NCI-H1436 (cell line): ENCODE measurements at places on chromosomes 16 and 17.
A peak's percentile ranks its signal among the peaks of the same experiment; 100 is the strongest.

- no peak for DNase-seq
Observed at GRCh38 chr16:90002759-90003158, 16.5 kb downstream of the DBNDD1 start.

DNA sequence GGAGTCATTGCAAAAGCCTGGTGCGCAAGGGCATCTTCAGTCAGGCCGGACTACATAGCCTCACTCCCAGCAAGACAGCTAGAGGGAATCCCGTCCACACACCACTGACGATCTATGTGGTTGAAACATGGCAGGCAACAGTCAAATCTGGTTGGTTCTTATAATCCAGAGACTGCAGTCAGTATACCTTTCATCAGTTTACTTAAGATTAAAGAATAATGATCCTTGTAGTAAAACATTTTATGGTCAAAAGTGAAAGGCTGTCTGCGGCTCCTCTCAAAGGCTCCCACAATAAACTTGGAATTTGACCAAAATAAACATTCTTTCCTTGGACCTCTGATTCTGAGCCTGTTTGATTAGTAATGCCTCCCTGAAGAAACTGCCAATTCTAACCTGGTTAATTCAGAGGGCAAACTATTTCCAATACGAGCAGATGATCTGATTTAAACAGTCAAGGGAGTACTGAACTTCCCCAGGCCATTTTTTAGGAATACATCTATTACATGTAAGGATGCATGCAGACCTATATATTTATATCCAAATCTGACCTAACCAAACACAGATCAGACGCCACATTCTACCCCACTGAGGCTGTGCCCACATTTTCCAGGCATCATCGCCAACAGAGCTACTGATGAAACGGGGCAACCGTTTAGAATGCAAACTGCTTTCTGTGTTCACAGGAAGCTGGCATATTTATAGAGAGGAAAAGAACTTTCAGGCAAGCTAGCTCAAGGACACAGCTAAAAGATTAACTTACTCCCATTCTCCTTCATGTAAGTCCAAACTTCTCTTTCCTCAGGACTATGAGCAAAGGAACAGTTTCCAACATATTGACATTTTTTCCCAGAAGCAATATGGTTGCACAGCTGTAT lies 15.3 kb upstream of the TXNDC11 start:
- DNase-seq, result no peak

DNA sequence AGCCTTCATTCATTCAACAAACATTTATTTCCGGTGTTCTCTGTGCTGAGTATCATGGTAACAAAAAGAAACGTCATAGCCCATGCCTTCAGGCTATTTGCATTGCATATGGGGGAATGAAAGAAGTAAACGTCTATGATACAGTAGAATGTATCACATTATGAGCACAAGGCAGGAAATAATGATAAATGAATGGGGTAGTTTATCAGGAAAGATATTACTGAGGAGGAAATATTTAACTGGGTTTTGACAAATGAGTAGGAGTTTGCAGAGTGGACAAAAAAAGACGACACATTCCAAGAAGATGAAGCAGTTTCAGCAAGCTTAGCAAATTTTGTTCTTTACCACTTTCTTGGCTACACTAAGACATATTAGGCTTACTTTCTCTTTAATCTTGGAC lies 1.3 kb upstream of the KRTAP4-7 start:
- DNase-seq, result no peak

DNA sequence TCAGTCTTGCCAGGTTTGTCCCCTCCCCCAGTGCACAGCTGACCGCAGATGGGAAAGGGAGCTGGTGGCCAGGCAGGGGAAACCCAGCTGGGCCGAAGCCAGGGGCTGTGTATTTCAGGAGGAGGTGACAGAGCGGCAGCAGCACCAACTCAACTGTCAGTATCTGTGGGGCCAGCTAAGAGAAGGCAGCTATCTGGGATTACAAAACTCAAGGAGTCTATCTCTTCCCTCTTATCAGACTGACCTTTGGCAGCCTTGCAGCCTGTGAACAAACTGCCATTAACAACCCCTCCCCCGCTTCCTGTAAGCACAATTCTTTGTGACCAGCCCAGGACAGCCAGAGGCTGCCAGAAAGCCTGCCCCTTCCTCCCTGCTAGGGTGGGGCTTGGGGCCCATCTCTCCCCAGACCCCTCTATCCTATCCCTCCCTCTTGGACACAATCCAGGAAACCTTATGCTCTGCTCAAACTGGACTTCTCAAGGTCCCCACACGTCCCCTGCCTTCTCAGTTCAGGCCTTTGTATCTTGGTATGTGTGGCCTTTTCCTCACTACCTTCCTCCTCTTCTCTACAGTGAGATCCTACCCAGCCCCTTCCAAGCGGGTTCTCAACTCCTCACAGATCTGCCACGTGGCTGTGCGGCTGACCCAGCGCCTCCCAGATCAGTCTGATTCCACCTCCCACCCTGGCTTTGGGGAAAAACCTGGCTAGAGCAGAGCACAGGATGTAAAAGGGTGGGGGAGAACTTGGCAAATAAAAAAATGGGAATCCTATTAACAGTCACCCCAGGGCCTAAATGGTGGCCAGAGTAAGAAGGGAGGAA lies 10.5 kb downstream of the ST3GAL2 start:
- no peak for DNase-seq

GRCh38 chr16:78183437-78184237 lies 84.2 kb downstream of the WWOX start:
- no peak for DNase-seq

DNA sequence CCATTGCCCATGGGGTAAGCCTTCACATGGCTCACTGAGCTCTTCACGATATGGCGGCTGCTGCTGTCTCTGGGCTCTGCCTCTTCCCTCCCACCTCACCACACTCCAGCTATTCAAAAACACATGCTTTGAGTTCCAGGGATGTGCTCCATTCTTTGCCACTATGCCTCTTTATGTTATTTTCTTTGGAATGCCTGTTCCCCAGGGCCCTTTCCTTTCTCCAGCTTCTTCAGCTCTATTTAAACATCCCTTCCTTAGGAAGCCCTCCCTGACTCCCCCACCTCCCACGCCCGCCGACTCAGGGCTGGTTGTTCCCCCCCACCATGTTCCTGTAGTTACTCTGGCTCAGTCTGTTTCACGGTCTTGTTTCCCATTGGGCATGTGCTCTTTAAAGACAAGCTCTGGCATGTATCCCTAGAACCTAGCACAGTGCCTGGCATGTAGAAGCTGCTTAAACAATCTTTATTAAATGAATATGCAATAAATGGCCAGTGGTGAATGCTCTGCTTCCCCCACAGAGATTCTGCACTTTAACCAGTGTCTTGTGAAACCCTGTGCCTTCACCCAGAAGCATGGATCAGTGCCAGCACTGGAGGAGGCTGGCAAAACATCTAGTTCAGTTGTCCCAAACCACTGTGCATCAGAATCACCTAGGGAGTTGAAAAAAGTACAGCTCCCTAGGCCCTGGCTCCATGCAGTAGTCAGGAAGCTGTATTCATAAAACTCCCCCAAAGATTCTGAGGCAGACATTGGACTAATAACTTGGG lies 6.9 kb downstream of the MYCBPAP start:
- no peak for DNase-seq

- DNase-seq, result no peak
Observed at GRCh38 chr16:47886631-47887415, 269.0 kb downstream of the ABCC12 start.

DNA sequence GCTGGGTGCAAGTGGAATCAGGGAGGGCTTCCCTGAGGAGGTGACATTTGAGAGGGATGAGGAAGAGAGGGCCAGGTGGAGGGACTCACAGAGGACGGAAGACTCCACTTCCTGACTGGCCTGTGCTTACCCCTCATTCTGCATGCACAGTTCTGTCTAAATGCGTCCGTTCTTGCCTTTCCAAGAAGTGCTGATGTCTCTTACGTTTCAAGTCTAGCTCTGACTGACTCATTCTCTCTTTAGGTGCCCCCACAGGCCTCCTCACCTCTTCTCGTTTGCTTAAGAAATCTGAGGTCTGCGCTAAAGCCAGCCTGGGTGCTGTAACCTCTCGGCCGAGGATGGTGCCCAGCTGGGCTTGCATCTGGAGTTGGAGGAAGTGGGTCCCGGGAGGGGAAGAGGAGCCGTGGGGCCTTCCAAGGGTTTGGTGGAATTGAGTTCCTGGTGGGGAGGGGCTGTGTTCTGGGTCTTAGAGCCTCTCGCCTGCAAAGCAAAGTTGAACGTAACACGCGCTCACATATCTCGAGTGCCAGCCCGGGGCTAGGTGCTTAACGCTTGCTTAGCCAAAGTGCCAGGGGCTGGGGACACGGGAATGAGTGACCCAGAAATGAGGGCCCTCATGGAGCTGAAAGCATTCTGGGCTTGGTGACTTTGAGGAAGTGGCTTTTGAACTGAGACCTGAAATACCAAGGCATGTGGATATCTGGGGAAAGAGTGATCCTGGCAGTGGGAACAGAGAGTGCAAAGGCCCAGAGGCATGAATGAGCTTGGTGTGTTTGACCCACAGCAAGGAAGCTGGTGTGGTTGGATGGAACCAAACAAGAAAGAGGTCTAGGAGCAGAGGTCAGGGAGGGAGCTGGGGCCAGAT lies 4.8 kb downstream of the IL4R start:
- no peak for DNase-seq

DNA sequence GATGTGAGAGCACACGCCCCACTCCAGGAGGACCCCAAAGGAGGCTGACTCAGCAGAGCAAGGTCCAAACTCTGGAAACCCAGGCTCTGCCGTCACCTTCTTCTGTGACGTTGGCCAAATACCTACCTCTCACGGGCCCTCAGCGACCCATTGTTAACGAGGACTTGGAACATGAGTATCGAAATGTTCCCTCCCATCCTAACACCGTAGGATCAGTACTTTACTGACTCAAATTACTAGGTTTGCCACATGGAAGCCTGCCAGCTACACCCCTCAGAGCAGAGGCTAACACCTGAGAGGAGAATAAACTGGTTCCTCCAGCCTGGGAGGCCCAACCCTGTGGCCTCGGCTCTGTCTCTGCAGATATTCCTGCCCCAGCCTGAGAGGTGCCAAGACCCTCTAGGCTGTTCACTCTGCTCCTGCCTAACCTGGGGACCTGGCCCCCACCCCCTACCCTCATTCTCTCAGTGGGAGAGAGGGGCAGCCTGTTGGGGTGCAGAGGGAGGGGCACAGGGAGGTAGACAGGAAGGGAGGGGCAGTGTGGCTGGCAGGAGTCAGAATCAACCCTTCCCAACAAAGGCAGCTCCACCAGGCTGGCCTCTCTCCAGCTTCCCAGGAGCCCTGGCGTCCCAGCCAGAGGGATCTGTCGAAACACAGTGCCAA lies 4.4 kb downstream of the PITPNM3 start:
- no peak for DNase-seq

GRCh38 chr17:66799849-66800537 lies 34.9 kb upstream of the CACNG5 start:
- DNase-seq, result no peak

DNA sequence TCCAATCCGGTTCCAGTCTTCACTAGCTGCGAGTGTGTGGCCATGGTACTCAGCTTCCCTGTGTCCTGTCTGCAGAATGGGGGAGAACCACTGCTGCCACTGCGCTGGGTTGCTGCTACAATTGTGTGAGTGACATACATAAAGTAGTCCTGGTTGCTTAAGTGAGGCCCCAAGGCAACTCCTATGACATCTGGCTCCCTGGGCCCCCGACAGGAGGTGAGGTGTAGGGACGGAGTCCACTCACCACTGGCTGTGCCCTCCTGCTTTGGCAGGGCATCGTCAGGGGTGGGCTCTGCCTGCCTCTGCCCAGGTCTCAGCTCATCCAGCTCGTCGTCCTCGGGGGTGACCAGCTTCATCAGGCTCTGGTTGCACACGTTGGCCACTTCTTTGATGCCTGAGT lies 20.4 kb downstream of the VAC14 start:
- no peak for DNase-seq

- DNase-seq, result peak; percentile 47
Observed at GRCh38 chr16:74999609-75000480, 1.0 kb downstream of the ZNRF1 start.

DNA sequence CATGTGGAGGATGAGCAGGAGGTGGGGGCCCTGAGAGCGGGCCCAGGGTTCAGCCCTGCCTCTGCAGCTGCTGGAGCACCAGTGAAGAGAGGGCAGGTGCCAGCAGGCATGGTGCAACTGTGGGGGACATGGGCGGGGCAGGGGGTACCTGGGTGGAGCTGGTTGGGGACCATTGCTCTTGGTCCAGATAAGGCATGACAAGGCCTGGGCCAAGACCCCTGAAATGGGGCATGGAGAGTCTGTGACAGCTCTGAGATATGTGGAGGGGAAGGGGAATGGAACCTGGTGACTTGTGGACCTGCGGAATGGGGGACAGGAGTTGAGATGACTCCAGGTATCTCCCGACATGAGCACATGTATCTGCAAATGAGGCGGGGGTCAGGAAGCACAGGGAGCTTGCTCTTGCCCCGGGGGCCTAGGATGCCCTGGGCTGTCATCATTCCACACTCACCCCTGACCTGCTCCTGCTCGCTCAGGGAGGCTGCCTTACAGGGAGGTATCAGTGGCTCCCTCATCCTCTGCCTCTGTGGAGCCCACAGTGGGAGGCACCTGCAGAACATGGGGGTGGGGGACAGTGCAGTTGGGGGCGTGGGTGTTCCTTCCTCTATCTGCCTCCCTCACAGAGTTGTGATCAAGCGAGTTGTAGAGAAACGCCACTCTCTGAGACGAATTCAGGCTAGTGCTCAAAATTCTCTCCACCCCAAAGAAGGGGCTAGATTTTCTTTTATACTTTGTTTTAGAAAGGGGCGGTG lies 40.2 kb downstream of the TMEM235 start:
- no peak for DNase-seq

DNA sequence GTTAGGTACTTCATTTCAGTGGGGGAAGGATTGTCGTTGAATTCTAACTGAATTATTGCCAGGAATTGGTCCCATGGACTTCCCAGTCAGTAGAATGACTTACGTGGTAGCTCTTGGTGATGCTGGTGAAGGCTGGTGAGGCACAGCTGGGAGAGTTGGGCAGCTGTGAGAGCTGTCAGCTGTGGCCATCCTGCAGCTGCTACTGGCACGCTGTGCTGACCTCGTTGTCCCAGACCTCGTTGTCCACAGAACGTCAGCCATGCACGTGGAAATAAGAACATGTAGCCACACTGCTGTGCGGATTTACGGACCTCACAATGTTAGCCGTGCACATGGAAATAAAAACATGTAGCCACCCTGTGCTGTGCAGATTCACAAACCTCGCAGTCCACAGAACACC lies 102.3 kb downstream of the NPIPB11 start:
- no peak for DNase-seq

DNA sequence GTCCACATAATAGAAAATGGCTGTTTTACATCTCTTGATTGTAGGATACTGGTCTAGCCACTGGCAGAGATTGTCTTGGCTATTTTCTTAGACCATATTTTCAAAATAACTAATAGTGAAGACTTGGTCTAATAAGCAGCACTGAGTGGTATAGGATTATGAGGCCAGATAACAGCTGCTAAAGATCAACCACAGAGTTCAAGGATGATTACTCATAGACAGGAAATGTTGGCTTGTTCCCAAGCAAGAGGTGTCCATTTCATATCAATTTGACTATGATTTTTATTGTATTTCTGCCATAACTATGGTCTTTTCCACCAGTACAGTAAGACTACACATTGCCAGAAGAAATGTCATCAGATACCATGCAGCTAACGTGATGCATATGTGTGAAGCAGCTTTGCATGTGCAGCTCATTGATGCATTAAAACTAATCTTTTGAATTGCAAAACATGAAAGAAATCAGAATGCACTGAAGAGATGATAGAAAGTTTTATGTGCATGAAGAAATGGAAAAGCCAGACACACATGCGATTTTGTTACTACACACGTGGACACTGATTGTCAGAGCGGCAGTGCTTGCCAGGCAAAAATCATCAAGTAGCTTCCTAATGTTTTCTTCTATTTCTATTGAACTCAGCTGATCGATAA lies 693.3 kb downstream of the CDH11 start:
- DNase-seq, result no peak

GRCh38 chr17:30323895-30324319 lies 9.9 kb downstream of the TMIGD1 start:
- DNase-seq, result no peak

GRCh38 chr16:11674818-11675560 lies 6.7 kb downstream of the SNN start:
- no peak for DNase-seq
